ENCODE measurements at places on chromosomes 2 and 18.

- DNase-seq = no peak
These were observed 75.3 kb downstream of the GALNT3 start for GRCh38 chr2:165718610-165719210.

DNA sequence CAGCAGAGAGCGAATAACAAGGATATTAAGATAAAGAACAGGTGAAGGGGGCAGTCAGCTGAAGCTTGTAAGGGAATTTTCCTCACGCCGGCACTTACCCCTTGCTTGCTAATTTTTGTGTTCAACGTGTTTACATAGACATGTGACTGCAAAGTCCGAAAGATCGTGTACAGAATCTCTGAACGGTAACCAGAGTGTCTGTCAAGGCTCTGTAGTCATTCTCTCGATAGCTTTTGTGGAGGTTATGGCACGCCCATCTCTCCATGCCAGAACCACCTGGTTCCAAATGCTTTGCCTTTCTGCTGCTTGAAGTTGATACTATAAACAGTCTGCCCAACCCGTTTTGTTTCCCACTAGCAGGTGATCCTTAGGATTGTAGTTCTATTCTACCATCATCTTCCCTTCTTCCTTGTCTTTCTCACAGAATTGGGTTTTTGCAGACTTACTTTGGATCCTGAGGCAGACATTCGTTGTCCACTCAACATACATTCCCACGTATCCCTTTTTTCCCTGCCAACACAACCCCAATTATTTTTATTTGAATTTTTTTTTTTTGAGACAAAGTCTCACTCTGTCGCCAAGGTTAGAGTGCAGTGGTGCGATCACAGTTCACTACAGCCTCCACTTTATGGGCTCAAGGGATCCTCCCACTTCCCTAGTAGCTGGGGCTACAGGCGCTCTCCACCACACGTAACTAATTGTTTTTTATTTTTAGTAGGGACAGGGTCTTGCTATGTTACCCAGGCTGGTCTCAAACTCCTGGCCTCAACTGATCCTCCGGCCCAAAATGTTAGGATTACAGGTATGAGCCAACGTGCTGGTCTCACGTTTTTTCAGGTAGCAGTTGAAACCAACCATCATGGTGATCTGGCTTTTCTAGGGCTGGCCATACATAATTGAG, 1.3 kb upstream of the USP34 start:
- DNase-seq = peak; percentile 62

DNA sequence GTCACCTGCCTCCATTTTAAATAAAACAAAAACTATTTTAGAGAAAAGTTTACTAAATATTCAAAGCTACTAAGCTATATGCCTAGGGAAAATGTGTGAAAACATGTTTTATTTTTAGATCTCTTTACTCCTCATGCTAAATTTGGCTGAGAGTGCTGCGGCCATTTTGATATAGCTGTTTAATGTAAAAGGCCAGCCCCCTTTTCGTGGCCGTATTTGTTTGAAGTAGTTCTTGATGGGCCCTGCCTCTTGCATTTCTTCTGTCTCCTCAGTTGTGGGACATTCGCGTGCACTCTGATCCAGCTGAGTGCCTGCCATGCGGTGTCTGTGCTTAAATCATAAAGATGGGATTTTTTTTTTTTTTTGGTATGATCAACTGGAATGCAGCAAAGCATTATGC, 64.0 kb downstream of the ZNF407 start:
- DNase-seq = no peak

DNA sequence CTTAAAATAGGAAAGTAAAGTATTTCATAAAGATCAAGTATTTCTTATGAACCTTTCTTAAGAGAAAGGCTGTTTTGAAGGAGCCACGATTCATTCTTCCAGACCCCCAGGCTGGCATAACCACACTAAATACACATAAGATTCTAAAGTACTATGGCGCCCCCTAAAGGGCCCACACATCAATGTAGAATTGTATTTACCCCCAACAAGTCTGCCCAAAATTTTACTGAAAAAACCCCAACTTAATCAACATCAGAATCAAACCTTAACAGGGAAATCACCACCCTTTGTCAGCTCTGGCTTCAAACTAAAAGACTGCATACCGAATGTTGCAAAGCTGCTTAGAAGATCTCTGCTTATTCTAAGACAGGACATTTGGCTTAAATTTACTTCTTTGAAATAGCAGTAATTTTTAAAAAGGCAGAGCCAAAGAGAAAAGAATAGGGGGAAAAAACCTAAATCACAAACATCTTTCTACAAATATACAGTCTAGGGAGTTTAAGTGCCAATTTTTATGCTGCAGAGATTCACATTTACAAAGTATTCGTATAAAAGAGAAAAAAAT, 20.4 kb upstream of the BCL2 start:
- peak; percentile 50 for DNase-seq

DNA sequence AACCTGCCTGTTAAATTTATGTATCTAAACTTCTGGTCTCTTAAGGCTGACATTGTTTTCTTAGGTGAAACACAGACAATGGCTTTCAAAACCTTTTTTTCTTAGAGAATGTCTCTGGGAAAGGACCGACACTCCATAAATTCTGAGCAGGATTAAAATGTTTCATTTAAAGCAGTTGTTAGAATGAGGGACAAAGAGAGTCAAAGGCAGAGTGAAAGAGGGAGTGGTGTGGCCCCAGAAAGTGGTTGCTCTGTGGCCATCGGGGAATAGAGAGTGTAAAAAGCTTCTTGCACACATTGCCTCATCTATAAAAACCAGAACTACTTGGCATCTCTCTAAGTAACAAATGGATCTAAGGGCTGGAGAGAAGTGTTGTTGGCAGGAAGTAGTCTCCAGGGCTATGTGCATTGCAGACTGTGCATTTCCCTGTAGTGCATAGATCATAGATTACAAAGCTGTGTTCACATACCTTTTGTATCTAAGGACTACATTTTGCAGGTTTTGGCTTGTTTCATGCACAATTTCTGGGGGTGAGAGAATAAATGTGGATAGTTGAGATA, 3.6 kb downstream of the RPRM start:
- no peak for DNase-seq

All from RKO (cell line).